ENCODE measurements at places on chromosomes 13 and 19.

DNA sequence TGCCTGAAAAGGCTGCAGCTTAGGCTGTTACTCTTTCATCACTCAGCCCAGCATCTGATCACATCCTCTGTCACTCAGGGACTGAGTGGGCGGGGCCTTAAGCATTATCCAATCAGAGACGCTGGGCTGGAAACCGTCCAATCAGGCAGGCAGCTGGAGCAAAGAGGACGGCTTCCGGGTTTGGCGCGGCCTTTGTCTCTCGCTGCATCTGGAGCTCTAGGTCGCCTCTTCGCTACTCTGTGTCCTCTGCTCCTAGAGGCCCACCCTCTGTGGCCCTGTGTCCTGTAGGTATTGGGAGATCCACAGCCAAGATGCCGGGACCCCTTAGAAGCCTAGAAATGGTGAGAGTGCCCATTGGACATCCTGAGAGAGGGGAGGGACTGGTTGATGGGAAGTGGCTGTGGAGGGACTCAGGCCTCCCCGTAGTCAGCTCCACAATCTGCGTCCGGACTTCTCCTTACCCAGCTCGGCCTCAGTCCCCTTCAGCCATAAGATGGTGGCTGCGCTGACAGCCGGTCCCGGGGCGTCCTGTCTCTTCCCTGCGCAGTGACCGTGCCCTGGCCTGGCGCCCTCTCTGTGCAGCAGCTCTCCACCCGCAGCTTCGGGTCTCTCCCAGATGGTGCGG lies at the start of gene ZNF486:
Gene ZNF486, plus strand, starts transcription at position 195 of the 625 bp plus-strand sequence. Its CDS starts 117 bp downstream, at position 312.
- DNase-seq = peak; percentile 96

DNA sequence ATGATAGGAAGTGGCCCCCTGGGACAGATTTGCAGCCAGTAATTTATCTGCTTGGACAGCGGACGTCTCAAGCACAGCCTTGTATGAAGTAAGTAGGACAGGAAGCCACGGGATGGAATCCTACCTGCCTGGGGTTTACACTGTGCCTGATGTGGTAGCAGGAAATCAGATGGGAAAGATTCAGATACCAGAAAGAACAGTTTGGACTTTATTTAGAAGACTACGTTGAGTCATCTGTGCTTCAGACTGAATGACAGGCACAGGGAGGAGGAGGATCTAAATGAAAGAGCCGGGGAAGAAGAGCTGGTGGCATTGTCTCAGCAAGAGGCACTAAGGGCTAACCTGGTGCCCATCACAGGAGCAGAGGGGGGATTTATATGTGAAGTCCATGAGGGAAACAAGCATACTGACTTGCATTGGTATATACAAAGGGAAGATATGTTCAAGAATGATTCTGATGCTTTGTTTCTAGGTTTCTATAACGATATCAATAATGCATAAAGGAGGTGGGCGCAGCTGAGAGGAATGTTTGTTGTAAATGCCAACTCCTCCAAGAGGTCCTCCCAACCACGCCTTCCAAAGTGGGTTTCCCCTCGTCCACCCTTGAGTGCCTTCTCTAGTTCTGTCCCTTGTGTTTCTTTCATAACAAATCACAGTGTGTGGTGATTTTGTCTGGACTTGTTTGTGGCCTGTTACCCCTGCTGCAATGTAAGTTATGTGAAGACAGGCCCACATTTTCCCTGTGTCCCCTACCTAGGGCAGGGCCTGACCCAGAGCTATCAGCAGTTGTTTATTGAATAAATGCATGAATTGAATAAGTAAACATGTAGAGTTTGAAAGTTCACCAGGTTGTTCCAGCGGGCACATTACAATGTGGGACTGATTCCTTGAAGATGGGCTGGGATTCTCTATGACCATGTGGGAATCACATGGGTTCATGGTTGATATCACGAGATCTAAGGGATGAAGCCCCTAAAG lies 328.4 kb downstream of the SLC7A1 start:
- no peak for DNase-seq

DNA sequence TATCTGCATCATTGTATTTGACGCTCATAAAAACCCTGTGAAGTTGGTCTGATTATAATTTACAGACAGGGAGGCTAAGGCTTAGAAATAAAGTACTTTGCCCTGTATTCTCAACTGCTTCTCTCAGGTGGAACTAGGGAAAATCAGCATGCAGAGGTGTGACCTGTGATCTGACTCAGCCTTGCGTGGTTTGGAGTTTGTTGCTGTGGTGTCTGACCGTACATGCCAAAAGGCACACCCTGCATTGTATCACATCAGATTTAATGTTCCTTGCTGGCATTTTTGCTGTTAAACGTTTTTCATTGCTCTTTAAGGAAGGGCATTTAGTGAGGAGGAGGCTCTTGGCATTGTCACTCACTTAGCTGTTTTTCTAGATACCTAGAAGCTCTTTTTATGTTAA lies 58.8 kb upstream of the C1QTNF9B start:
- DNase-seq = no peak

DNA sequence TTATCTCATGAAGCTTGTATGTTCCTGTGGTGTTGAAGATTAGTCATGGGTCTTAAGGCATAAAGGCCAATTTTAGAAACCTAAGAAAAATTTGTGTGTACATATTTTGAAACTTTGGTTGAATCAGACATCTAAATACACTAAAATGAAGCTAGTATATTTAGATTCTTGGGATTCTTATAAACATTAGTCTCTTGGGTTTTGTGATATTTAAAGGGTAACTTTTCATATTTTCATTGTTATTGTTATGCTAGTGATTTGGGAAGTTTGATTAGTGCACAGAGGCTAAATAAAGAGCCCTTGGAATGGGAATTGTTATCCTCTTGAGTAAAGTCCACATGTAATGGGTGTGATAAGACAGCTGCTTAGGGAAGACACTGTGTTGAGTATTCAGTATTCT lies 24.5 kb downstream of the UBA2 start:
- no peak for DNase-seq

DNA sequence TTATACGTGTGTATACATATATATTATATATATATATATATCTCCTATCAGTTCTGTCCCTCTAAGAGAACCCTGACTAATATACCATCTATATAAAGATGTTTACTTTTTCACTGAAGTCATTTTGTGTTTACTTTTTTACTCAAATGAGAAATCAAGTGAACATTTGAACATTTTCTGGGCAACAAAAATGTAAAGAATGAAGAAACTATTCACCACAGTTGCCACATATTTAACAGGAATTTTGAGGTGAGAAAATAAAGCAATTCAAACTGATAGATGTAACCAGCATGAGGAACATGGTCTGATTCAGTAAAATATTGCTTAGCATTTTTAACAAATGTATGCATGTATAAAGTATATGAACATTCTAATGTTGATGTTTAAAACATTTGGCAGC lies 299.2 kb upstream of the KLHL1 start:
- DNase-seq = no peak

DNA sequence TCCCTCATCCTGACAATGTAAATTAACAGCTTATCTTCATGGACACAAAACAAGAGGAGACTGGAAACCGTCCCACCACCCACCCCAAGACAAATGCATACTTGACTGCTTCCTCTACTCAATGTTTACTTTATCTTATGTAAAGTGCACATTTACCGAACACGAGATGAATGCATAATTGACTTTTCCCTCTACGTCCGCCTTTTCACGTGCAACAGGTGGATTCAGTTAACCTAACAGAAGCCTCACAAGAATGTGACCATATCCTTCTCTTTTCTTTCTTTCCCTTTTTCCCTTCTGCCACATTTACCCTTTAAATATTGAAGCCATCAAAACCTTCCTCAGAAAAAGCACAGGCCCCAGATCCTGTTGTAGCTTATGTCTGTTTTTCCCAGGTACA lies 468.0 kb downstream of the UQCRFS1 start:
- no peak for DNase-seq

- no peak for DNase-seq
These were observed 2638.2 kb downstream of the PCDH9 start for GRCh38 chr13:64591971-64592370.

GRCh38 chr19:7996883-7997282 lies 8.6 kb downstream of the ELAVL1 start:
- no peak for DNase-seq

- no peak for DNase-seq
These were observed 18.0 kb upstream of the IZUMO2 start for GRCh38 chr19:50181121-50181520.
